Activated naive CD8-positive, alpha-beta T cell treated with anti-CD3 and anti-CD28 coated beads, Interleukin-2, amount 50 U/mL, for 24 hours (primary cell): ENCODE measurements at places on chromosomes 6 and 20.
A peak's percentile ranks its signal among the peaks of the same experiment; 100 is the strongest.

DNA sequence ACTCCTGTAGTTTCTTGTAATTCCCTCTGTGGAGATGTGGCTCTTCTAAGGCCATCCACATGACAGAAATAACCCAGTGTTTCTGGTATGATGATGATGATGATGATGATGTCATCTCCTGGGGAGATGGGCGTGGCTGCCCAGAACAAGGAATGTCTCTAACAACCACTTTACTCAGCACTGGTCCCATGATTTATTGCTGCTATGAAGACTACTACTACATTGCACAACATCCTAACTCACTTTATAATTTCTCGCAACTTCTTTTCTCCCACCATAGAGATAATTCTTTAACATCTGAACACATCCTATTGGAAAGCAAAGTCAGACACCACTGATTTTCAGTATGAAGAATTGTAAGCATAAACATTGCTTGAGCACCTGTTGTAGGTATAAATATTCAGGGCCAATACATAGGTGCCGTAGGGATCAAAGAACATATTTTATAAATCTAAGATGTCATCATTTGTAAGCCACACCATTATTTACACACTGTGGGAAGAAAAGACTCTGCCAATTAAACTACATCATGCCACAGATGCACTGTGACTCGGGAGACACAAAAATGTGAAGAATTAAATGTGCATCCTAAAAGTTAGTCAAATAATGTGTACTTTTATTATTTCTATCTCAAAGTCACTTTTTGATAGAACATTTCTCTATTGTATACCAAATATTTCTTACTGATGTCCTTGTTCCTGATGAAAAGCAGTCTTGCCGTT lies 6.4 kb downstream of the TPMT start:
- H3K4me3 ChIP-seq, result no peak overlapping the region
- peaks cover 20% of the 10 kb centered on the region for H3K4me1 ChIP-seq
- peaks cover 14% of the 10 kb centered on the region for H3K36me3 ChIP-seq
- no peak overlapping the region for H3K27ac ChIP-seq

- peaks cover 3% of the 10 kb centered on the region for H3K36me3 ChIP-seq
- H3K27me3 ChIP-seq, result peaks cover 13% of the 10 kb centered on the region
- H3K4me3 ChIP-seq, result no peak overlapping the region
- DNase-seq, result no peak
Measured at GRCh38 chr6:815348-815738, 122.4 kb upstream of the EXOC2 start.

GRCh38 chr6:90444160-90444714 lies 142.6 kb downstream of the MAP3K7 start:
- peaks cover 53% of the 10 kb centered on the region for H3K4me1 ChIP-seq
- H3K36me3 ChIP-seq, result peaks cover 2% of the 10 kb centered on the region
- peak overlapping the region; percentile 41 for H3K4me3 ChIP-seq

GRCh38 chr6:22132656-22133055 lies 164.2 kb downstream of the PRL start:
- H3K36me3 ChIP-seq, result peaks cover 2% of the 10 kb centered on the region
- H3K27ac ChIP-seq, result no peak overlapping the region
- H3K4me1 ChIP-seq, result no peaks in the 10 kb centered on the region
- DNase-seq, result no peak

DNA sequence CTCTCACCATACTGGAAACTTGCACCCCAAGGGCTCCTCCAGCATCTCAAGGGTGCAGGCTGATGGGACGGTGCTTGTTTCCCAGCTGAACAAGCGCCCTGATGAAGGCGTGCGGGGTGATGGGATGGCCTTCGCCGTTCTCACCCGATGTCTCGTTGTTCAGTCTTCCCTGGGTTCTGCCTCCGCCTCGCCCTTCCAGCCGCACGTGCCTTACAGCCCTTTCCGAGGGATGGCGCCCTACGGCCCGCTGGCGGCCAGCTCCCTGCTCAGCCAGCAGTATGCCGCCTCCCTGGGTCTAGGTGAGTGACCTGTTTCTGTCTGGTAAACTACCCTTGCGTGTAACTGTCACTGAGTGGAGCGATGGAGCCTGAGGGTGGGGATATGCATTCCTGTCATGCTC lies 3.9 kb downstream of the LSM14B start:
- no peaks in the 10 kb centered on the region for H3K27me3 ChIP-seq
- no peak overlapping the region for H3K27ac ChIP-seq
- DNase-seq, result no peak
- H3K4me3 ChIP-seq, result no peak overlapping the region
- H3K4me1 ChIP-seq, result peaks cover 25% of the 10 kb centered on the region

GRCh38 chr6:53066077-53066417 lies 843 bp downstream of the FBXO9 start:
- peaks cover 52% of the 10 kb centered on the region for H3K4me1 ChIP-seq
- peaks cover 3% of the 10 kb centered on the region for H3K36me3 ChIP-seq
- peak overlapping the region; percentile 76 for H3K27ac ChIP-seq
- peak overlapping the region; percentile 90 for H3K4me3 ChIP-seq
- DNase-seq, result peak; percentile 52
- no peaks in the 10 kb centered on the region for H3K27me3 ChIP-seq

DNA sequence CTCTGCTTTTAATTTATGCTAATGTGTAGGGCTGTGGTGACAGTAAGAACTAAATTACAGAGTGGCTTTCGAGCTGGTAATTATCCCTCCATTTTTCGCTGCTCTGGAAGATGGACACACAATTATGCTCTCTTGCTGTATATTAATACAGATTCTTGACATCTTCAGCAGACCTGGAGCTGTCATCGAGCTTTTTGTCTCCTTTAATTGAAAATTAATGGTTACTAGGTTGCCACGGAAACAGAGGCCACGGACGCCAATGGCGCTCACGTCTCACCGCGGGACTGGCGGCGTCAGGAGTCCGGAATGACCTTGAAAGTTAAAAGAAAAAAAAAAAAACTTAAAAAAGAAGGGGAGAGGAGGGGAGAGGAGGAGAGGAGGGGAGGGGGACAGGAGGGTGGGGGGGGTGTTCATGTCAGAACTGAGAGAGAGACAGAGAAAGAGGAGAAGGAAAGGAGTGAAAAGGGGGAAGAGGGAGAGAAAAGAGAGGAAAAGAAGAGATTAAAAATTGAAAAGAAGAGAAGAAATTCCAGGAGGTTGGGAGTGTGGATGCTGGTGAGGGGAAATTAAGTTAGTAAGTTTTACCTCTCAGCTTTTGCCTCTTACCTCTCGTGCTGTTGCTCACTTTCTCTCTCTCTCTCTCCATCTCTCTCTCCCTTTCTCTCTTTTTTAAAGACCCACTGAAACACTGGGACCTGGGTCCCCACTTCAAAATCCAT lies 22.1 kb upstream of the FOXP4 start:
- no peaks in the 10 kb centered on the region for H3K4me1 ChIP-seq
- DNase-seq, result no peak
- H3K27me3 ChIP-seq, result peaks cover 40% of the 10 kb centered on the region
- H3K4me3 ChIP-seq, result no peak overlapping the region
- no peak overlapping the region for H3K27ac ChIP-seq

DNA sequence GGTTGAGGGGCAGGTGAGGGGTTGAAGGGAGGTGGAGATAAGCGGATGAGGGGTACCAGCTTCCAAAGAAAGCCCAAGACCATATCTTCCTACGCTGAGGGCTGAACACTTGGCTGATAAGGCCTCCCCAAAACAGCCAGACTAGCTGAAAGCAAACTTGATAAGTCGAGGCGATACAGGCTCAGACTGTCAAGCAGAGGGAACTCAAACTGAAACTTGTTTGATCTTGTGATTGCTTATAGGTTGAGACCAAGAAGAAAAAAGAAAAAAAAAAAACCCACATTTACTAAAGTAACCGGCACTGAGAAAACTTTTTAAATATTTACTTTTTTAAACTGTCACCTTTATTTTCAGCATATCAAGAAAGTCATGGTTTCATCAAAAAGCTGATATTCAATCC lies 73.6 kb downstream of the TRERF1 start:
- H3K27ac ChIP-seq, result peak overlapping the region; percentile 40
- no peaks in the 10 kb centered on the region for H3K27me3 ChIP-seq
- no peaks in the 10 kb centered on the region for H3K36me3 ChIP-seq
- no peak for DNase-seq

DNA sequence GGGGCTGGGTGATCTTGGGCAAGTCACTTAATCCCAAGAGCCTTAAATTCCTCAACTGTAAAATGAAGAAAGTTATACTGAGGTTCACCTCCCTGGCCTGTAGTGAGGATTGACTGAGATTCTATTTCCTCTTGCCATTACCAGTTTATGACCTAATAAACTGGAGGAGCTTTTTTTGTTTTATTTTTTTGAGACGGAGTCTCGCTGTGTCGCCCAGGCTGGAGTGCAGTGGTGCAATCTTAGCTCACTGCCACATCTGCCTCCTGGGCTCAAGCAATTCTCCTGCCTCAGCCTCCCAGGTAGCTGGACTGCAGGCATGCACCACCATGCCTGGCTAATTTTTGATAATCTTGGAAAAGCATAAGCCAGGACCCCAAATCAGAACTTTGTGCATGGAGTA lies 161.4 kb upstream of the SNX9 start:
- DNase-seq, result no peak
- no peak overlapping the region for H3K4me3 ChIP-seq
- H3K4me1 ChIP-seq, result no peaks in the 10 kb centered on the region
- no peaks in the 10 kb centered on the region for H3K36me3 ChIP-seq
- H3K27ac ChIP-seq, result no peak overlapping the region
- H3K27me3 ChIP-seq, result no peaks in the 10 kb centered on the region

DNA sequence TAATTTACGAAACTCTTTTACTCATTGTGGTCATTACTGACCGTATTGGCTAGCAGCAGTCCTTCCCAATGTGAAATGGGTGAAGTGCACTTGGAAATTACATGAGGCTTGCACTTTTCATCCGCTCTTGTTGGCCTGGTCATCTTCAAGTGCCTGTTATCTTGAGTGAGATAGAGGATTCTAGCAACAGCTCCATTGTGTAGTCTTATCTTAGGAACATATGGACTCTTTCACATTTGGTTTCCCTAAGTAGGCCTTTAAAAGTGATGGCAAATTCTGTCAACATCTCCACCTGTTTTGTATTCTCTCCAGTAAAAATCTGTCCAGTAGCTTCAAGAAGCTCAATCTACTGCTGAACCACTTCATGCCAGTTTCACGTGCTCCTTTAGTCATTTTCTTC lies 114.8 kb upstream of the MARCKS start:
- no peak overlapping the region for H3K27ac ChIP-seq
- H3K4me3 ChIP-seq, result no peak overlapping the region
- peaks cover 3% of the 10 kb centered on the region for H3K27me3 ChIP-seq
- no peaks in the 10 kb centered on the region for H3K36me3 ChIP-seq

- peaks cover 28% of the 10 kb centered on the region for H3K36me3 ChIP-seq
- no peak overlapping the region for H3K4me3 ChIP-seq
- no peaks in the 10 kb centered on the region for H3K27me3 ChIP-seq
- peaks cover 3% of the 10 kb centered on the region for H3K4me1 ChIP-seq
- H3K27ac ChIP-seq, result no peak overlapping the region
Measured at GRCh38 chr20:47252879-47253307, 103.6 kb downstream of the ZMYND8 start.

- no peaks in the 10 kb centered on the region for H3K36me3 ChIP-seq
- no peak for DNase-seq
- H3K27me3 ChIP-seq, result peaks cover 2% of the 10 kb centered on the region
- no peak overlapping the region for H3K4me3 ChIP-seq
- H3K27ac ChIP-seq, result no peak overlapping the region
- H3K4me1 ChIP-seq, result no peaks in the 10 kb centered on the region
Measured at GRCh38 chr6:145530454-145530853, 204.9 kb downstream of the EPM2A start.

- H3K36me3 ChIP-seq, result no peaks in the 10 kb centered on the region
- H3K27ac ChIP-seq, result no peak overlapping the region
- no peak for DNase-seq
- no peaks in the 10 kb centered on the region for H3K4me1 ChIP-seq
- H3K27me3 ChIP-seq, result peaks cover 2% of the 10 kb centered on the region
Measured at GRCh38 chr20:62359491-62360121, 7.5 kb downstream of the LAMA5 start.

DNA sequence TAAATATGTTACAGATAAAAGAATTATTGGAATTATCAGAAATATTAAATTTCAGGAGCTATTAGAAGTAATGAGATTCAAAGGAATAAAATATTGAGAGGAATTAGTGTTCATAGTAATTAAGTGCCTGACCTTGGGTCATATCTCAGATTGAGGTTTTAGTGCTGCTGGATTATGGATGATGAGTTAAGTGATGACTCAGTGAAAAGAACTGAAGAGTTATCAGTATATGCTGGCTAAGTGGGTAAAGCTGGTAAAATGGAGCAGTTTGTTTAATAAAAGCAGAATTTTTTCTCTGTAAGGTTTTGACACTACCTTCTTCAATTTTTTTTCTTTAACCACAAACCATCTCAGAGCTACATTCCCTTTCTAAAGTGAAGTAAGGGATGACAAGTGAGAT lies 206.7 kb downstream of the MANEA start:
- no peaks in the 10 kb centered on the region for H3K36me3 ChIP-seq
- H3K4me1 ChIP-seq, result no peaks in the 10 kb centered on the region
- H3K27ac ChIP-seq, result no peak overlapping the region
- DNase-seq, result no peak

DNA sequence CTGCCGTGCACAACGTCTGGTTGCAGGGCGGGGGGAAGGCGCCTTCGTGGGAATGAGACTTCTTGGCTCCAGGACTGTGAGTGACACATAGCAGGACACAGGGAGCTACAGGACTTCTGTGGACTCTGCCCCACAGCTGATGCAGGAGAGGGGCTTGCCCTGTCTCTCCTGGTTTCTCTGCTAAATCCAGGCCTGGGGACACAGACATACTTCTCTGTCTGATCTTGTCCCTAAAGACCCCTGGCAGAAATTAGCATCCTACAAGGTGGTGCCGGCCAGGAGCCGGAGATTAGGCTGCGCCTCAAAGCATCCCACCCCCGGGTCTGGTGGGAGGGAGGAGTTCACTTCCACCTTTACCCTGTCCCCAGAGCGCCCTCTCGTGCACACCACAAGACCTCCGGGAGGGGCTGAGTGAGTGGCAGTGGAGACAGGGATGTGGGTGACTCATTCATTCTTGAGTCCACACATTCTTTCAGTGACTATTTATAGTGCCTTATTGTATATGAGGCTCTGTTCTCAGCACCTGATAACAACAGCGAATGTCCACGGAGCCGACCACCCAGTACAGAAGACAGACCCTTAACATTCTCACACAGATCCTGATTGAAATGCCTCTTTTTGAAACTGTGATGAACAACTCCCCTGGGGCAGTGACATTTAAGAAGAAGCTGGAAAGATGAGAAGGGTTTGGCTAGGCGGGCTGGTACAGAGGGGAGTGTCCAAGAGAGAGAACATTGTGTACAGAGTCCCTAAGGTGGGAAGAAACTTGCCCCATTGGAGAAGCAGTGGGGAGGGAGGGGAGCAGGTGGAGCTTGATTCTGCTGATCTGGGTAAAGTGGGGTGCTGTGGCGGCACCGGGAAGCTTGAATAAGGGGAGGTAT lies 39.0 kb downstream of the GMPR start:
- DNase-seq, result peak; percentile 37
- H3K27me3 ChIP-seq, result peaks cover 2% of the 10 kb centered on the region
- H3K4me3 ChIP-seq, result no peak overlapping the region
- H3K27ac ChIP-seq, result no peak overlapping the region
- H3K36me3 ChIP-seq, result no peaks in the 10 kb centered on the region
- peaks cover 11% of the 10 kb centered on the region for H3K4me1 ChIP-seq

- DNase-seq, result no peak
- H3K4me1 ChIP-seq, result no peaks in the 10 kb centered on the region
- H3K4me3 ChIP-seq, result no peak overlapping the region
- peaks cover 2% of the 10 kb centered on the region for H3K27me3 ChIP-seq
Measured at GRCh38 chr6:43947860-43948259, 177.8 kb downstream of the VEGFA start.

GRCh38 chr6:169370054-169370453 lies 116.4 kb upstream of the THBS2 start:
- no peak overlapping the region for H3K4me3 ChIP-seq
- DNase-seq, result no peak
- H3K4me1 ChIP-seq, result no peaks in the 10 kb centered on the region
- H3K27me3 ChIP-seq, result no peaks in the 10 kb centered on the region
- H3K36me3 ChIP-seq, result no peaks in the 10 kb centered on the region

- H3K4me1 ChIP-seq, result peaks cover 4% of the 10 kb centered on the region
- DNase-seq, result no peak
Measured at GRCh38 chr20:24332956-24333355, 136.5 kb upstream of the SYNDIG1 start.
